ENCODE measurements at places on chromosomes 1 and 21.
A peak's percentile ranks its signal among the peaks of the same experiment; 100 is the strongest.

- DNase-seq, result no peak
These were observed 62.3 kb downstream of the IER5 start for GRCh38 chr1:181150842-181151241.

GRCh38 chr1:197967066-197967465 lies 49.9 kb downstream of the LHX9 start:
- no peak for DNase-seq

GRCh38 chr1:148372731-148373130 lies 110.4 kb downstream of the PPIAL4G start:
- no peak for DNase-seq

DNA sequence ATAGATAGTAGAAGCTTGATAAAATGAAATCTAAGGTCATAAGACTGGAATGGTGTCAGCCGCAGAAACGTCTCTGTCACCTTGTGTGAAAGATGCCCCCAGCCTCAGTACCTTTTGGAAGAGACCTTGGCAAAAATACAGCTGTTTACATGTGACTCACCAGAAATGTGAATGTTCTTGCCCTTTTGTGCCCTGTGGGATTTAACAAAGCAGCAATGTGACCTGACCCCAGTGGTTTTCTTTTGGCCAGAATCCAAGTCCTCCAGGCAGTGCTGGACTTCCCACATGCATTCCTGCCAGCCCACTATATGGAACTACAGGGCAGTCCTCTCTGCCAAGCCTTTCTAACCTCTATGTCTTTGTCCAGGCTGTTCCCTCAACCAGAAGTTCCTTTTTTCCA lies 27.2 kb upstream of the LRRC8C start:
- peak; percentile 63 for DNase-seq

- DNase-seq, result no peak
These were observed 357.8 kb upstream of the SGIP1 start for GRCh38 chr1:66176012-66176715.

GRCh38 chr1:223006371-223006770 lies 136.7 kb downstream of the TLR5 start:
- no peak for DNase-seq

GRCh38 chr21:39849014-39849655 lies 18.1 kb upstream of the PCP4 start:
- no peak for DNase-seq

GRCh38 chr1:158310623-158311022 lies 20.7 kb downstream of the CD1B start:
- DNase-seq, result no peak

DNA sequence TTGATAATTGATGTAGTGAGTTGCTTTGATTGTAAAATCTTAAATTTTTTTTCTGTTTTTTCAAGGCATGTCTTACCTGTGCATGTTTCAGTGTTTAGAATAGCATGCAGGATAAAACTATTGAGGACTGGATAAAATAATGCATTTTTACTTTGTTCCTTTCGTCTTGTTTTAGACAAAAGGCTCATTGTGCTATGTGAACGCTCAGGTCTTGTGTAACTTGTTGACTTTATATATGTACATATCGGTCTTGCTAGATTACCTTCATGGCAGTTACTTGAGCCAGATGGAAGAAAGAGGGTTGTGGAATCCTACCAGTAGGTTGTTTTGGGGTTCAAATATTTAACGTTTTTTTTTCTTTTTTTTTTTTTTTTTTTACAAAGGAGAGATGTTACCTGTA lies 7.0 kb downstream of the NFIA start:
- DNase-seq, result no peak

GRCh38 chr1:225919906-225920305 lies 4.1 kb downstream of the PYCR2 start:
- DNase-seq, result peak; percentile 81

DNA sequence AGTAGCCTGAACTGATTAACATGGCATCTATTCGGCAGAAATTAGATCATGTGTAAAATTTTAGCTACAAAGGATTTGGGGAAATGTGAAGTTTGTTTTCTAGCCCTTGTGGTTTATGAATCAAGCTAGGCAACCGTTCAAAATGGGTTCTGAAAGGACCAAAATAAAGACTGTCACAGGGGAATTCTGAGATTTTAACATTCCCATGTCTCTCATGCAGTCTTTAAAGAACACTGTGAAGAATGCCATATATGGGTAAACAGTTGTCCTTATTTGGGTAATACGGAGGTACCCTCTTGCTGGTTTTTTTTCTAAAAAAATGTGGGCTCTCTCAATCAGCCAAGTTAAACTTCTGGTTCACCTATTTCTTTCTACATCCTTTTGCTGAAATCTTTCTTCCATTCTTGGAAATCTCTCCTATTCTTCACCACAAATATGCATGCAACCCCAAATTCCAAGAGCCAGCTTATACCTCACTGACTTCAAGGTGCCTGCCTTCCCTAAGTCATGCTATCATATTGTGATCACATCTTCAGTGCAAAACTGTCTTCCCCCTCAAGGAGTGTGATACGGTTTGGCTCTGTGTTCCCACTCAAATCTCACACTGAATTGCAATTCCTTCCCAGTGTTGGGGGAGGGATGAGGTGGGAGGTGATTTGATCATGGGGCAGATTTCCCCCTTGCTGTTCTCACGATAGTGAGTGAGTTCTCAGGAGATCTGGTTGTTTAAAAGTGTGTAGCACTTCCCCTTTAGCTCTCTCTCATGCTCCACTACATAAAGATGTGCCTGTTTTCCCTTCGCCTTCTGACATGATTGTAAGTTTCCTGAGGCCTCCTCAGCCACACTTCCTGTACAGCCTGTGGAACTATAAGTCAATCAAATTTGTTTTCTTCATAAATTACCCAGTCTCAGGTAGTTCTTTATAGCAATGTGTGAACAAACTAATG lies 308.7 kb downstream of the TTLL7 start:
- no peak for DNase-seq

- DNase-seq, result no peak
These were observed 564.4 kb downstream of the MATN1 start for GRCh38 chr1:30159015-30159414.

DNA sequence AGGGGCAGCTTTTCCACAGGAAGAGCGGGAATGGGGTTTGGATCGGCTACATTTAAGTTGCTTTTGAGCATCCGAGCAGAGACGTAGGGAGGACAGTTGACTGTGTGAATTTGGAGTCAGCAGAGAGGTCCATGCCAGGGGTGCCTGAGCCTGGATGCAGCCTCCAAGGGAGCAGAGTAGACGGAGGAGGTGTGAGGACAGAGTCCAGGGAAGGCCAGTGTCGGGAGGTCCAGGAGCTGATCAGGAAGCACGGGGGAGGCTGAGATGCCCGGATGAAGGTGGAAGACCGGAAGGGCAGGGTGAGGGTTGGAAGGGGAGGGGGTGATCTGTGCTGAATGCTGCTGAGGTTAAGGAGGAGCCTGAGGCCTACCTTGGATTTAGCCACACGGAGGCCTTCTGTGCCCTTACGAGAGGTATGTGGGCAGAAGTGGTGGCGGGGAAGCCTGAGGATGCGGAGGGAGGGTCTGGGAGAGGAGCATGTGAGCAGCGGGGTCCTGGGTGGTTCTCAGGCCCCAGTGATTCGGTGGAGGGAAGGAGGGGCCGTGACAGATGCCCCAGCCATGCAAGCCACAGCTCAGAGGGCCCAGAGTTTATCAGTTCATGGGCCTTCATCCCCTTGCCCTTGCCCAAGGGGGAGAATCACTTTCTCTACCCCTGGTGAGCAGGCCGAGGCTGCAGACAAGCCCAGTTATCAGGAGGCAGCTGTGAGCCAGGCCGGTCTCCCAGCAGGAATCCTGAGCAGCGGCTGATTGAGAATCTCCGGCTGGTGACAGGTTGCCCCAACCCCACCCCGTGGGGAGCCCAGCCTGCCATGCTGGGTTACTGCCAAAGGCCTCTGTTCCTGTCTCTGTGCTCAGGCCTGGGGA lies 54.0 kb upstream of the ACTL8 start:
- DNase-seq, result no peak

GRCh38 chr1:230868736-230869385 lies 540 bp upstream of the C1orf198 start:
- no peak for DNase-seq

DNA sequence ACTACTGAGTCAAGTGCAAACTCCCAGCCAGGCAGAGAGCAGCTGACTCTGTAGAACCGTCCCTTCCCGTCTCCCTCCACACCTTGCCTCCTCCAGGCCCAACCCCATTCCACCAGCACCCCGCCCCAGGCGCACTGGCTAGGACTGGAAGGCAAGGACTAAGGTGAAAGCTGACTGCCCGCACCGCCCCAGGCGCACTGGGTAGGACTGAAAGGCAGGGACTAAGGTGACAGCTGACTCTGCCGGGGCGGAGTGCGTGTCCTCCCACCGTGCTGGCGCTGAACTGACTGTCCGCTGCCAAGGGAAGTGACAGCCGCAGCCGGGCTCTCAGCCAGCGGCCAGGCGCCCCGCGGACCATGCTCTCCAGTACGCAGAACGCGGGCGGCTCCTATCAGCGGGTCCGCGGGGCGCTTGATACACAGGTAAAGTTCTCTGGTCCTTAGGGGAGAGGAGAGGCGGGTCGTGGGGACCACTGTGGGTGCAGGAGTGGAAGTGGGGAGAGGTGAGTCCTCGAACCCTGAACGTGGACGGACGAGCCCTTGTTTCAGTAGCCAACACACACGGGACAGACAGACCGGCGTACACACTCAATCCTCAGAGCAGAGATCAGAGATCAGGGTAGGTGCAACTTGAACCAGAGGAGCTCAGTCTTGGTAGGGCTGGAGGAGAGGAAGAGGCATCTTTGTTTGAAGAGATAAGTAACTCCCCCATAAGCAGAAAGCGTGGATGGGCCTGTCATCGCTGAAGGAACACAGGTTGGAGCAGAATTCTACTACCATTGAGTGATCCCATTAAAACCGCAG lies 58.0 kb downstream of the RBM11 start:
- no peak for DNase-seq

DNA sequence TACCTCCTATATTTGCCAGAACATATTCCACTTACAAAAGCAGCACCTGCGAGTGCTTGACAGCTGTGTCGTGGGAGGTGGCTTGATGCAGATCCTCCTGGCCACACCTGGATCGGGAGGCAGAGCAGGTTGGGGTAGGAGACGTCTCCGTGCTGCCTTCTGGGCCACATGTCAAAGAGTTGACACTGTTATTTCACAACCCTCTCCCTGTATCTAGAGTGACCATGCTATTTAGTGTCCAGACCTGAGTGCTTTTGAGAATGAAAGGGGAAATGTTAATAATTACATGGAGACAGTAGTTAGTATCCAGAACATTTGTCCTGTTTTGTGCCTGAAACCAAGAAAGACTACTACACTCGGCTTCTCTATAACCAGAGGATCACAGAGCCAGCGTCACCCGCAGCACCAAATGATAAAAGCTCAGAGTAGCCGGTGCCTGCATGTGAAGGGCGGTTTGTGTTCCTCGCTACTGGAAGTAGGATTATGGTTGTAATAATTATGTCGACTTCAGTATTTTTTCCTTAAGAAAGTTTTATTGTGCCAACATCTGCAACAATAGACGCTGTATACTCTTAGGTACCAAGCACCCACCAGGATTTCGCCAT lies 77.1 kb downstream of the GALNT2 start:
- no peak for DNase-seq

DNA sequence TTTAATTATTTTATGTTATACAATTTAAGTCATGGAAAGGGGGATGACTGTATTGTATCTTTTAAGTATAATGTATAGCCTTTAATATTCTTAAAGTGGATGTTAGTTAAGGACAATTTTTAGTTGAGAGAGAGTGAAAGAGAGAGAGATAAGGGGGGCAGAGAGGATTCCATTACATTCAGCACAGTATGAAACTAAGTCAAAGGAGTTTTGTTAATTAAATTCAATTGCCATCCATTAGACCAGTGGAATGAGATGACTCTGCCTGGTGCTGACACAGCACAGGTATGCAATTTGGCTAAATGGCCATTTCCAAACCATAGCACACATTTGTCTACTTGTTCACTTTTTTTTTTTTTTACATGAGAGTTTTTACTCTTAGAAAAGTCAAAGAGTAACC lies 27.5 kb downstream of the NFIA start:
- DNase-seq, result no peak

DNA sequence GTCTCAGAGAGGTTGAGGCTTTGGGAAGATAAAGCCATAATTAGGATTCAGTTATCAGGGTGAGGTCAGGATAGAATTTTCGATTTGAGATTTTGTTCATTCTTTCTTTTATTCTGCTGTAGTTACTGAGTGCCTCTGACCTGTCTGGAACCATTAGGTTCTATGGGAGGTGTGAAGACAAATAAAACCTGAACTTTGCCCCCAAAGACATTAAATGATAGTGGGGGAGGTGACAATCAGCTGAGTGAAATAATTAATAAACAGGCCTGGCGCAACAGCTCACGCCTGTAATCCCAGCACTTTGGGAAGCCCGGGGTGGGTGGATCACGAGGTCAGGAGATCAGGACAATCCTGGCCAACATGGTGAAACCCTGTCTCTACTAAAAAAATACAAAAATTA lies 55.0 kb upstream of the SPATA6 start:
- DNase-seq, result no peak

- no peak for DNase-seq
These were observed 64.7 kb downstream of the NDUFS5 start for GRCh38 chr1:39090757-39091380.

DNA sequence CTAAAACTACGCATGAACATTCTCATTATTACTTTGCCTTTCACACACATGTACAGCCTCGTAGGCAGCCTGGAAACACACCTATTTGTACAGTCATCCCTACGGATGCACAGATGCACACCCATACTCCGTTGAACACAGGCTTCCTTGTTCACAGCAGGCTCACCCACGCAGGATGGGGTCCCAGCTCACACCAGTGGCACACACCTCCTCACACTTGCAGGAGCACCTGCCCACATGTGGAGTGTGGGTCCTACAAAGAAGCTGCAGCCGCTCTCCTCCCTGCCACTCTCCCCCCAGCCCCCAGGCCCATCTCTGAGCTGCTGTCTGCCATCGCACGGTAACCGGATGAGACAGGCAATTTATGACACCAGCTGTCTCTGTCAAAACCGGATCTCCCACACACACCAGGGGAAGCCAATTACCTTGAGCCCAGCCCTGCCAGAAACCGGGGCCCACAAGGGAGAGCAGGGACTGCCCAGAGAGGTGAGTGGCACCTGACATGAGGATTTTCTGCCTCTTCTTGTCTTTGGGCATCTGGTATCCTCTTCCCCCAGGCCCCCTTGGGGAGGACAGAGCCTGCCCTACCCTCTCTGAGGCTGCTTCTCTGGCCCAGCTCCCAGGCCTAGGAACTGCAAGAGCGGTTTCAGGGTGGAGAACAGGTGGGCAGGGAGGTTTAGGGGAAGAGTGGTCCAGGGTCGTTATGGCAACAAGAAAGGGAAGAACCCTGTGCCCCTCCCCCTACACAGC lies 175.4 kb downstream of the IGSF21 start:
- DNase-seq, result no peak

- DNase-seq, result no peak
These were observed 48.5 kb downstream of the KAZN start for GRCh38 chr1:14646973-14647372.

- DNase-seq, result no peak
These were observed 41.9 kb downstream of the CACNA1E start for GRCh38 chr1:181525104-181525721.

GRCh38 chr1:193079187-193079586 lies 19.8 kb downstream of the RO60 start:
- no peak for DNase-seq

All from HFF-Myc (cell line).